NCI-H82 (cell line): ENCODE measurements at places on chromosomes 16 and 17.
A peak's percentile ranks its signal among the peaks of the same experiment; 100 is the strongest.

- peak; percentile 7 for DNase-seq
These were observed 10.7 kb upstream of the USP10 start for GRCh38 chr16:84689111-84689510.

DNA sequence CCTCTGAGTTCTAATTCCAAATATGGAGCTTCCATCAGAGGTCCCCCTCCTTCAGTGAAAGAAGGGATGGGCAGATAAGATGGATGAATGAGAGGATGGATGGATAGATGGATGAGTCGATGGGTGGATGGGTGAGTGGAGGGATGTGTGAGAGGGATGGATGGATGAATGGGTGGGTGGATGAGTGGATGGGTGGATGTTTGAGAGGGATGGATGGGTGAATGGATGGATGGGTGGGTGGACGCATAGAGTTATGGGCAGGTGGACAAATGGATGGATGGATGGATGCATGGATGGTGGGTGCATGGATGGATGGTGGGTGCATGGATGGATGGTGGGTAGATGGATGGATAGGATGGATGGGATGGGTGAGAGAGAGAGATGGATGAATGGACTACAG lies 69.0 kb downstream of the MGAT5B start:
- DNase-seq, result no peak

DNA sequence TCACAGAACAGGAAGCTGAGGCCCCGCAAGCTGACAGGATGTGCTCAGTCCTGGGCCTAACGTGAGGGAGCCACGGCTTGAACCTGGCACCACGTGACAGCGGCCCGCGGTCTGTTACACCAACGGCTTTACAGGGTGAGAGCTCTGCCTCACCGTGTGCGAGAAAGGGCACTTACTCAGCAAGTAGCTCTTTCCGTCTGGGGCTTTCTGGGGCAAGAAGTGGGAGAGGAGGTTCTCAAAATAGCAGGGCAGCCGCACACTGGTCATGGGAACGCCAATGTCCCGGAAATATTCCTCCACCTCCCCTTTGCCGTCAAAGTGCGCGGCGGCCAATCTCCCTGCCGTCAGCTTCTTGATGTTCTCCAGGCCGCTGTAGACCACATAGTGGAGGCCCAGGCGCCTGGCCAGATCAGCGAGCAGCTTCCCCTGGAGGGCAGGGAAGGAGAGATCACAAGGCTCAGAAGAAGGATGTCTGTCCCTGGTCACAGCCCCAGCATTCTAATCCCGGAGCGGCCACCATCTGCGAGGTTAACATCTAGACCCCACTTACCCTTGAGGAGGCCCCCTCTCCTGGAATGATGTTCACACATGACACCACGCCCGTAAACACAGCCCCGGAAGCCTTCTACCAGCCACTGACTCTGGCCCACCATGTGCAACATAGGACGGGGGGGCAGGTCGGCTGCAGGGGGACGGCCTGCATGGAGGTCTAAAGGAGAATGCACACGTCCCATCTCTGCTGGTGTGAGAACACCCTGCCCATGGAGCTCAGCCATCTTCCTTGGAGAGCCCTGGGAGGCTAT lies 8.2 kb downstream of the NMRAL1 start:
- no peak for DNase-seq

- DNase-seq, result no peak
These were observed 11.2 kb downstream of the KLHL10 start for GRCh38 chr17:41848788-41849187.

- peak; percentile 98 for DNase-seq
These were observed 22.7 kb upstream of the ATP5MC1 start for GRCh38 chr17:48869821-48870318.

DNA sequence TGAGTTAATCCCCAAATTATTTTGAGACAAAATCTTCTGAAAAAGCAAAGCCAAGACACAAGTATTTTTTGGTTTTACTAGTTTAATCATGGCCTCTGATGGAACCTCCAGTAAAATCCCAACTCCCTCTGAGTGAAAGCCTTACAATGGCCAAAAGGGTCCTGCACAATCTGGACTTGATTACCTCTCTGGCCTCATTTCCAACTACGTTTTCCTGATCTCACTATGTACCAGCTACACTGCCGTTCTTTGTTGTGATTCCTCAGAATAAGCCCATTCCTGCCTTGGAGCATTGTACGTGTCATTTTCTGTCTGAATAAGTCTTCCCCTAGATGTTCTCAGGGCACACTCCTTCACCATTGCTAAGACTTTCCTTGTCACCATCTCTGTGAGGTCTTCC lies 37.3 kb downstream of the SPOP start:
- no peak for DNase-seq

- DNase-seq, result peak; percentile 10
These were observed 14.2 kb downstream of the CRYM start for GRCh38 chr16:21263640-21264570.

DNA sequence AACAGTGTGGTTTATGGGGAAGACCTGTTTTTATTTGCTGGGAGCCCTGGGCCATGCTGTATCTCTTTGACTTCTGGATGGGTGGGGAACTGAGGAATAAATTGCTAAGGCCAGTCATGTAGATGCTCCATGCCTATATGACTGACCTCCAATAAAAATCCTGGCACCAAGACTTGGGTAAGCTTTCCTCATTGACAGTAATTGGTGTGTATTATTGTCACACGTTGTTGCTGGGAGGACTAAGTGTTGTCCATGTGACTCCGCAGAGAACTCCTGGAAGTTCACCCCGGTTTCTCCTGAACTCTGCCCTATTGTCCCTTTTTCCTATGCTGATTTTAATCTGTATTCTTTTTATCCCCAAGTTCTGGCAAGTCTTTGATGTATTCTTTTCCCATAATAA lies 33.4 kb upstream of the USP22 start:
- DNase-seq, result peak; percentile 68
